ENCODE measurements at places on chromosomes 12 and 14.
A peak's percentile ranks its signal among the peaks of the same experiment; 100 is the strongest.

DNA sequence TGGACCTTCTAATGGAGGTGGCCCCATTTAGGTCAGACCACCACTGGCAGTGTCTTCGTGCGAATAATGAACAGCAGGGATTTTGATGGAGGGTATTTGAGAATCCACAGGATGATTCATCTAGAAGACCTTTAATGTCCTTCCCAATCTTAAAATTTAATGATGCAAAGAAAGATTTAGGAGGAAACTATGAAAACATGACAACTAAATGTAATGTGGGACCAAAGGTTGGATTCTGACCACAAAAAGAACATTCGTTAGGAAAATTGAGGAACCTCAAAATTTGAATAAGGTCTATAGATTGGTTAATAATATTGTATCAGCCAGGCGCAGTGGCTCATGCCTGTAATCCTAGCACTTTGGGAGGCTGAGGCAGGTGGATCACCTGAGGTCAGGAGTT lies 78.2 kb upstream of the TMPO start:
- DNase-seq, result no peak

GRCh38 chr12:65335021-65335714 lies 56.7 kb downstream of the MSRB3 start:
- no peak for DNase-seq

DNA sequence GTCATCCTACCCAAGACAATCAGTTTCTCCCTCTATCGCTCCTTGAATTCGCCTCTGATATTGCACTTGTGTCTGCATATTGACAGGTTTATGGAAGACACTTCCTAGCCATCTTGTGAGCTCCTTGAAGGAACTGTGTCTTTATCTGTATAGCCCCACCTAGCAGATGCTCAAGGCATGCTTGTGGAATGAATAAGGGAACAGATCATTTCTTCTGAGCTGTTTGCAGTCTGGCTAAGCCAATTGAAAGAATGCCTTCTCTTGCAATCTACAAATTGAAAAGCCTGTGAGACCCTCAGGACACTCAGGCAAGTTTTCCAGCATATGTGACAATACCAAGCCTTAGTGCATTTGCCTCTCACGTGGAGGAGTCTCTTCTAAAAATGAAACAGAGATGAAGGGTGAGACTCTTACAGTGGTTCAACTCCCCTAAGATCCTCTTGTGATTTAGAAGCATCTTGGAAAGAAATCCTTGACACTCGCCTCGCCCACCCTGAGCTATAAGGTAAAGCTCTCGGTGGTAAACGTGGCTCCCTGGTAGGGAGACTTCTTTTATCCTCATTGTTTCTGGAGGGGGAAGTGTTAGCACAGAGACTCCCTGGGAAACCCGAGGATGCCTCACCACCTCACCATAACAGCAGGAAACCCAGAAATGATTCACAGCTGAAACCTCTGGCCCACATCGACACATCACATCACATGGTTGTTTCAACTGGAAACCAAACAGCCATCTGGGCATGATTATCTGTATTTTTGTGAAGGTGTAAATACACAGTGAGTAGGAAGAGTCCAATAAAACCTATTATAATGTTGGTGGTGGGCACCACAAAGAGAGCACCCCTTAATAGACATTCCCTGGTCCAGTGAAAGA lies 112.3 kb upstream of the BCL2L14 start:
- no peak for DNase-seq

GRCh38 chr12:56128670-56129205 lies 671 bp downstream of the ESYT1 start:
- DNase-seq, result peak; percentile 47

DNA sequence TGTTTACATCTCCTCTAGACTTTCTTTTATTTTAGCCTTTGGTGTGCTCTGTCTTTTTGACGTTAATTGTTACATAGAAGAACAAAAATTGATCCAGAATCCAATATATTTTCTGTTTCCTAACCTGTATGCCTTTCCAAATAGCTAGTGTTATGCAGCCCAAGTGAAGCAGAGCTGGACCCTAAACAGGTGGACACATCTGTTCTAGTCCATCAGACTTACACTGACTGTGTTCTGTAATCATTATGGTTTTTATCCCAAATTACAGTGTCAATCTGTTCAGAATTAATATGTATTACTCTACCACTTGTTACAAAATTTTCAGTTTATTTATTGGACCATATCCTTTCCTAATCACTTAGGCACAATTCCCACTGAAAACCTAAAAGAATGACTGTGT lies 176.8 kb upstream of the FOXG1 start:
- DNase-seq, result no peak
